GM12878 (cell line): ENCODE measurements at places on chromosomes 1 and 21.

- no peak for DNase-seq
Measured at GRCh38 chr1:16459352-16459925, 18.9 kb downstream of the NECAP2 start.

- DNase-seq, result no peak
Measured at GRCh38 chr1:35175098-35175576, 17.8 kb downstream of the SFPQ start.

- no peak for DNase-seq
Measured at GRCh38 chr1:89453123-89453972, 71.3 kb upstream of the LRRC8B start.

DNA sequence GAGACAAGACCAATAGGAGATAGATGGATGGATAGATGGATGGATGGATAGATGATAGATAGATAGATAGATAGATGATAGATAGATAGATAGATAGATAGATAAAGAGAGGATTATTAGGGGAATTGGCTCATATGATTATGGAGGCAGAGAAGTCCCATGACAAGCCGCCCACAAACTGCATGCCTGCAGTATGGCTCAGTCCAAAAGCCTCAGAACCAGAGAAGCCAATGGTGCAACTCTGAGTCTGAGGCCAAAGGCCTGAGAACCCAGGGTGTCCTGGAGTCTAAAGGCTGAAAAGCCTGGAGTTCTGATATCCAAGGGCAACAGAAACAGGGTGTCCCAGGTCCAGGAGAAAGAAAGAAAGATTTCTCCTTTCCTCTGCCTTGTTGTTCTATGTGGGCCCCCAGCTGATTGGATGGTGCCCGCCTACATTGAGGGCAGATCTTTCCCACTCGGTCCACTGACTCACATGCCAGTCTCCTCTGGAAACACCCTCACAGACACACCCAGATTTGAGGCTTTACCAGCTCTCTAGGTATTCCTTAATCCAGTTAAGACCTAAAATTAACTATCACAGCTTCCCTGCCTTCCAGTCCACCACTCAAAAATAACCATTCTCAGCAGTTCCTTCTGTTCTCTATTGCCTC, 39.6 kb upstream of the IRF2BP2 start:
- DNase-seq, result no peak

DNA sequence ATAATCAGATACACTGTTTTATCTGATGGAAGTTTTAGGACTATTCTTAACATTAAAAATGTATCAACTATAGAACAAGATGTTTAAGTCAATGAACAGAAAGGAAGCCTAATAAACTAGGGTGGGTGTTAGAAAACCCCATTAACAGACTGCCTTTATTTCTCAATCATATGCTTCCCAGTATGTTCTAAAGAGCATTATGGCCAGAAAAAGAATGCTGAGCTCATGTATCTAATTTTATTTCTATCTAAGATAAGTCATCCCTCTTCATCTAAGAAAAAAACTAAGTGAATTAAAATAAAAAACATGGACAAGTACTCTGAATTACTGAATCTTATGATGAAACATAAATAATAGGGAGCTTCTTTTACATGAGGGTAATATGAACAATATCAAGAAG, 86.5 kb upstream of the TTC39A start:
- DNase-seq, result no peak

GRCh38 chr1:30427545-30427944, 295.8 kb downstream of the MATN1 start:
- no peak for DNase-seq

DNA sequence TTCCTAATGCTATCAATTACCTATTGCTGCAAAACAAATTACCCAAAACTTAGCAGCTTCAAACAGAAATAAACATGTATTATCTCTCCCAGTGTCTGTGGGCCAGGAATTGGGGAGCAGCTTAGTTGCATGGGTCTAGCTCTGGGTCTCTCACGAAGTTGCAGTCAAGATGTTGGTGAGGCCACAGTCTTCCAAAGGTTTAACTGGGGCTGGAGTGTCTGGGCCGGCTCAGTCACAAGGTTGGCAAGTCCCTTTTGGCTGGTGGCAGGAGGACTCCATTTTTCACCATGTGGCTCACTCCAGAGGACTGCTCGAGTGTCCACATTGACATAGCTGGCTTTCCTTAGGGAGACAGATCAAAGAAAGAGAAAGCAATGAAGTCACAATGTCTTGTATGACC, 5.0 kb upstream of the LRP8 start:
- DNase-seq, result no peak
